ENCODE measurements at places on chromosomes 16 and 17.

DNA sequence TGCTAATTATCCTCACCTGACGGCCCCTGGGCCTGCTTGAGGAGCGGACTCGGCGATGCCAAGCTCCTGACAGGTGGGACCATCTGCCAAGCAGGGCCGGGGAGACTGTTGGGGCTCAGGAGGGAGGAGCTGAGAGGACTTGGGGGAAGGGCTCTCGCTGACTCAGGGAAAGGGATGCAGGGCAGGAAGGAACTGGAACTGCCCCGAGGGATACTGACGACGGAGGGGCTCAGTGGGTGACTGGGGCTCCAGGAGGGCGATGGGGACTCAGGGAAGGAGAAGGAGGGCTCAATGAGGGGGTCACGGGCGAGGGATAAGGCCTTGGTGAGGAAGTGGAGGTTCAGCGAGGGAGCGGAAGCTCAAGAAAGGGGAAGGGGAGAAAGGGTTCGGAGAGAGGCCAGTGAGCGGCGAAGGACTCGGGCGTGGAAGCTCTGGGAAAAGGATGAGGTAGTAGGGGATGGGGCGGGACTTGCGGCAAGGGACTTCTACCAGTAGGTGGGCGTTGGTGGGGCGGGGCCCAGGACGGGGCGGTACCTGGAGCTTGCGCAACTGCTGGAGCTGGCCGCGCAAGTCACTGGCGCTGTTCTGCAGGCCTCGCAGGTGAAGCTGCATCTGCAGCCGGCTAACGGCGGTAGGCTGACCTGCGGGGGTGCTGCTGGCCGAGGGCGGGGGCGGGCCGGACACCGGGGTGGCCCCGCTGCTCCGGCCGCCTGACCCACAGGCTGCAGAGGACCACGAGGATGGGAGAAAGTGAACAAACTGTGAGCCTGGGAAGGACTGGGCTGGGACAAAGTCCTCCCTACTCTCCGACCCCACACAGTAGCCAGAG, 46.5 kb downstream of the SRCIN1 start:
- peak; percentile 59 for DNase-seq

DNA sequence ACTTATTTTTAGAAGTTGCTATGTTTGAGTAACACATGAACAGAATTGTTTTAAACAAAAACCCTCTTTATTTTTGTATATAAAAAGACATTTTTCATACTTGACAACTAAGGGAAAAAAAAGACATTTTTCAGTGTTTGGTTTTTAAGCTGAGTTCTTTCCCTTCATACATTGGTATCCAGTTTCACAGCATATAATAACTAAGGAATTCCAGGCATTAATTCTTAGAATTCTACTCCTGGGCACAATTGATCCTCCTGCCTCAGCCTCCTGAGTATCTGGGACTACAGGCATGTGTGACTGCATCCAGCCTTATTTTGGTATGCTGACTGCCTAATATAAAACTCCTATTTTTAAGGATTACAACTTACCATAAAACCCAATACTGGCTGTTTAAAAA, 8.4 kb downstream of the FBXO47 start:
- peak; percentile 87 for DNase-seq

- peak; percentile 78 for DNase-seq
These were observed 105.0 kb downstream of the ZNF778 start for GRCh38 chr16:89322321-89323119.

GRCh38 chr17:81106716-81107115, 58.6 kb upstream of the PVALEF start:
- no peak for DNase-seq

DNA sequence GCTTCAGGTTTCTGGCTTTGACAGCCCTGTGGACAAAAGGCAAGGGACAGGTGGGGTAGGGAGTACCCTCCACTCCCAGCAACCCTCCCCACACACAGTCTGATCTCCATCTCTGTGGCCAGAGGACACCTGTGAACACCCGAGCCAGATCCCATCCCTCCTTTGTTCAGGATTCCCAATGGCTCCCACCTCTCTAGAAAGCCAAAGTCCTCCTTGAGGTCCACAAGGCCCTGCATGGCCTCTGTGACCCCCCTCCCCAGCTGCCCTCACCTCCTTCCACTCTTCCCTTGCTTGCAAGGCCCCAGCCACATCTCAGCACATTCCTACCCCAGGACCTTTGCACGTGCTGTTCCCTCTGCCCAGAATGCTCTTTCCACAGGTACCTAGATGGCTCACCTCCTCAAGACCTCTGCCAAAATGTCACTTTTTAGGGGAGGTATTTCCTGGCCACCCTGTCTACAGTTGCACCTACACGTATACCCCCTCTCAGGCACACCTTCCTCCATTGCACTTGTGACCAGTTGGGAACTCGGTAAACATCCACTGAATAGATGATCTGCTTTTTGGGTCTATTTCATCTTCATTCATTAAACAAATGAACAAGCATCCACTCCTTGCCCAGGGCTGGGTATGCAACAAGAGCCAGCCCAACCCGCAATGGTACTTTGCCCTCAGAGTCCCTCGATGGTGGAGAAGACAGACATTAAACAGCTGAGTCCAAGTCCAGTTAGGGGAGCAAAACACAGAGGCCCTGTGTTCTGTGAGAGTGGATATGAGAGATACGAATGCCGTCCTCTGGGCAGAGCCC, 107.0 kb downstream of the CRLF3 start:
- DNase-seq: no peak

DNA sequence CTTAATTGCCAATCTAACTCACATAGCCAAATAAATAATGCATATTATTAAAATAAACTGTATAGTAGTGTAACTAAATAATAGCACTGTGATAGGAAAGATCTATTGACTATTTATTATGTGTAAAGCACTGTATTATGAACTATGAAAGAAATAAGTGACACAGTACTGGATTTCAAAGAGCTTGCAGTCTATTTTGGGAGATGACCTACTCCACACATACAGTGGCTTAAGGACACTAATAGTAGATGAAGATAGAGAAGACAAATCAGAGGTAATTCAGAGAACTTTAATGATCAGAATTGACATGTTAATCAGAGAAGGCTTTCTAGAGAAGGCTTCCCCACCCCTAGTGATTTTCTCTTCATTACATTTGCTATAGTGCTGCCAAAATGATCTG, 14.6 kb downstream of the LASP1NB start:
- DNase-seq: no peak
